ENCODE measurements at places on chromosomes 1 and 21.

DNA sequence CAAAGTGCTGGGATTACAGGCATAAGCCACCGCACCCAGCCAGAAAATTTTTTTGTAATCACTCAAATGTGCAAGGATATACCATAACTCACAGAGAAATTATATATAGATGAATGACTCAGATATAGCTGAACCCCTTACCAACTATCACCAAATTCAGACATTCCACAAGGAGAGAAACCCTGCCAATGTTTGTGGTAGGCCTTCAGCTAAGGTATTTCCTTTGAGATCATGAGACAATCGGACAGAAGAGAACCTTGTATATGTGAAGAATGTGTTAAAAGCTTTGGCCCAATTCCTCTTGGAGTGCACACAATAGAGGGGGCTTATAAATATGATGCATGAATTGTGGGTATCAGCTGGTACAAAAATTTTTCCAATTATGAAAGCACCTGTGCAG, 50.7 kb downstream of the ZNF684 start:
- DNase-seq: peak; percentile 61

DNA sequence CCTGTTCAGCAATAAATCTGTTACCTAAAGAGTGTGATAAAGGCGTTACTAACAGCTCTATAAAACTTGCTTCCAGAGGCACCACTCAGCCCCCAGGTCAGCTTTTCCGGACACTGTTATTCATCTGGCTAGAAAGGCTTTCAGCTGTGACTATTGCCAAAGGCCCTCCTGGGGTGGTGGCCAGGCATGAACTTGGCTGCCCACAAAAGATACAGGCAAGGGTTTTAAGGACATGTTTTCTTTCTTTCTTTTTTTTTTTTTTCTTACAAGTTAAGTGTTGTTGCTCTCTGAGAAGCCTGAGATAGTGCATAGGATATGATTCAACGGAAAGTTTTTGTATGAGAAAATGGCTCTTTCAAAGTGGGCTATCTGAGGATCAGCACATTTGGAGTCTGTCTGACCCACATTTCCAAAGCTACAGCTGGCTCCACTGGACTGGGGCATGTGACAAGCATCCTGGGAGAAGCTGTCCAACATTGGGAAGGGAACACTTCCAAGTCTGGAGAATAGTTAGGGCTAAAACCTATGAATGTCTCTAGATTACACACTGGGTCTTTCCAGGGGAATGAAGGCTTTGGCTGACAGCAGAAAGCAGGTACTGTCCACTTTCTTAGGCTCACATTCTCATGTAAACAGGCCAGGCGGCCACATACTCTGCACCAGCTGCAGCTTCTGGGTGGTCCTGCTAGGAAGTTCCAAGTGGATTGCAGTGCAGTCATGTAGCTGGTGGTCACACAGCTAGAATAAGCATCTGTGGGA, 639.7 kb downstream of the LMO4 start:
- DNase-seq: peak; percentile 66

GRCh38 chr21:37658817-37659458, 257.3 kb downstream of the KCNJ6 start:
- peak; percentile 70 for DNase-seq

GRCh38 chr1:248821641-248822040, 4.1 kb downstream of the SH3BP5L start:
- no peak for DNase-seq

GRCh38 chr1:9792156-9793042, 31.4 kb downstream of the CLSTN1 start:
- peak; percentile 37 for DNase-seq

- no peak for DNase-seq
Measured at GRCh38 chr1:153942766-153943549, 3.6 kb downstream of the DENND4B start.

DNA sequence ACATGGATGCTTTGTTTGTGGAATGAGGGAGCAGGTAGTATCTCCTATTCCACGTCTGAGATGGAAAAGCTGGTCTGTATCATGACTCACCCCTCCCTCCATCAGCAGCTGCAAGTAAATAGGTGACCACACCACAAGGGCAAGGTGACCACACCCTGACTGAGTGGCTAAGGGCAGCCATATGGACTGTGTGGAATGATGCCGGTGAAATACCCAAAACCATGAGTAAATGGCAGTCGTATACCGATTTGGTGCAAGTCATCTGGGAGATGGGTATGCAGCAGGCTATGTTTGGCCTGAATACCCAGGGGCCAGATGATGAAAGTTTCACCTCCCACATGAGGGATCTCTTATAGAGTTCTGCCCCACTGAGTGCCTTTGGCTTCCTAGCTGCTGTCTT, 15.8 kb upstream of the UBE2U start:
- DNase-seq: no peak

DNA sequence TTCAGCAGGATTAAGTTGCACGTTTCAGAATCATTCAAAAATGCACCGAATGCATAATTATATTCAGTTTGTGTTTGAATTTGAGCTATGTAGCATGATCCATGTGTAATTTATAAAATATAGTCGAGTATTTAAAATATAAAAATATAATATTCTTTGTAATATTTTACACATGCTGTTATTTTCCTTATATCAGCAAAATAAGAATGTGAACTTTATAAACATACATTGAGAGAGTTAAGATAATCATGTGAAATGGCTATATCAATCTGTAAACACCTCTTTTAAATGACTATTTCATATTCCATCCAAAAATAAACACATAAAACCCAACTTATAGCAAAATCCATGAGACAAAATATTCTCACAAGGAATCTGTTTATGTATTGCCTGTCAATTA, 303.7 kb downstream of the LRRC7 start:
- DNase-seq: no peak

GRCh38 chr1:32263744-32264143, 12.7 kb downstream of the LCK start:
- no peak for DNase-seq

- no peak for DNase-seq
Measured at GRCh38 chr1:245901565-245901964, 605.5 kb downstream of the SMYD3 start.

DNA sequence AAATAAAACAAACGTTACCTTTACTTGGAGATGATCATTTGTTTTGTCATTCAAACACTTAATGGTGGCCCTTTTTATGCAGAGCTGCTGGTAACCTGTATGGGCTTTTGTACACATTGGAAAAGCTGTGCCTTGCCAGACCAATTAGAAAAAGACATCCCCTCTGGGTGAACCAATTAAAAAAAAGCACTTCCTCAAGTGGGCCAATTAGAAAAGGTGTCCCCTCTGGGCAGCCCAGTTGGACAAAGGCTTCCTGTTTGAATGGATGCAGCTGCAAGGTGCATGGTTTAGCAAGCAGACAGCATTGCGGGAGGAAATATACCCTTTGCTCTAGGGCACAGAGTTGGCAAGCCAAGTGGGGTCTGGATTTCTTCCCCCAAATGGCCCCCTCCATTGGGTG, 21.6 kb downstream of the HUNK start:
- DNase-seq: no peak

DNA sequence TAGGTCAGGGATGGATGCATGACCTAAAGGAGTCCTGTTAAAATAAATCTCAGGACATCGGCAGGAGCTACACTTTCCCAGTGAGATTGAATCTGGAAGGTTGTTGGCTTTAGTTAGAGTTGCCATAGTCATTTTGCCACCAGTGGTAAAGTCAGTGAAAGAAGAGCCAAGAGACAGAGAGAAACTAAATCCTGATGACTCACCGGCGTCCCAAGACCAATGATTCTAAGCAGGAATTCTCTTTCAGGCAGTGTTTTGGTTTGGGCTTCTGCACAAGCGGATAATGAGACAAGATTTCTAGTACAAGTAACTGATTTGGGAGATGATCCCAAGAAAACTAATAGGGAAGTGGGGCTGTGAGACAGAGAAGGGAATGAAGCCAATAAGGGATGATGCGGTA, 88.8 kb upstream of the ETS2 start:
- DNase-seq: peak; percentile 34

- no peak for DNase-seq
Measured at GRCh38 chr1:205693421-205693991, 13.2 kb upstream of the SLC45A3 start.

Data from fibroblast of skin of abdomen (primary cell).